ENCODE measurements at places on chromosomes 7 and 10.

GRCh38 chr10:63866747-63867140 lies 345.5 kb downstream of the REEP3 start:
- DNase-seq: no peak

DNA sequence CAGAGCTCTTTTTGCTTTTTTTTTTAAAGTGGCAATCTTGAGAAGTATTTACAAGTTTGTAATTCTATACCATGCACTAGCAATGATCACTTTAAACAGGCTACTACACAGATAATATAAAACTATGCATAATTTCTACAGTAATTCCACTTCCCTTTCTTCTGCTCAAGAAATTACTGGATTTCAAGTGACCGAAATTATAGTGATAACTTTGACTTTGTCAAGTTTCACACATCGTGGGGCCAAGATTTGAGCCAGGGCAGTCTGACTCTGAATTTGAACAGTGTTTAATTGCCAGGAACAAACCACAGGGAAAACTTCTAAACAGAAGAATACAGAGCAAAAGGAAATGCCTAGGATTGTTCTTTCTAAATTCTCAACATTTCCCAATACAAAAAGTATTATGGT lies 288.3 kb upstream of the MKLN1 start:
- no peak for DNase-seq

GRCh38 chr10:93077860-93078337 lies 4.2 kb downstream of the CYP26A1 start:
- DNase-seq: no peak

DNA sequence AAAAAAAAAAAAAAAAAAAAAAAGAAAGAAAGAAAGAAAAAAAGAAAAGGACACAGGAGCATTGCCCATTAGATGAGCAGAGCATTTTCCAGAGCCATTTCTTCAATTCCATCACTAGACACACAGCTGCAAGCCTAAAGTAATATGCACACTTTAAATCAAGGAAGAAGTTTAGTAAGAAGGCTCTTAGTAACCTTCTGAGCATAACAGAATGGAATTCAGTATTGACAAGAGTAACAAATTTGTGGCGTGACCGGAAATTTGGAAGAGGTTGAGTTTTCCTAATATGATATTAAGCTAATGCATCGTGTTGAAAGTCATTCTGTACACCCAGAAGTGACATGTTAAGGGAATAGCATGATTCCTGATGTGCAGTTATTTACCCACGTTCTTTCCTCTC lies 35.3 kb downstream of the SMURF1 start:
- DNase-seq: no peak
